Stomach (tissue), 19 donors: ENCODE measurements at places on chromosomes 11 and 22. TPM values are rescaled to one million over a fixed set of nuclear protein-coding genes. Genes with fewer than 3 reads are reported as not detected.
A peak's percentile ranks its signal among the peaks of the same experiment; 100 is the strongest.

The CDON gene
- total RNA-seq, result 45.5 TPM

GRCh38 chr11:43852057-43852636, 28.5 kb upstream of the ALKBH3 start:
- DNase-seq, result peak; percentile 62

DNA sequence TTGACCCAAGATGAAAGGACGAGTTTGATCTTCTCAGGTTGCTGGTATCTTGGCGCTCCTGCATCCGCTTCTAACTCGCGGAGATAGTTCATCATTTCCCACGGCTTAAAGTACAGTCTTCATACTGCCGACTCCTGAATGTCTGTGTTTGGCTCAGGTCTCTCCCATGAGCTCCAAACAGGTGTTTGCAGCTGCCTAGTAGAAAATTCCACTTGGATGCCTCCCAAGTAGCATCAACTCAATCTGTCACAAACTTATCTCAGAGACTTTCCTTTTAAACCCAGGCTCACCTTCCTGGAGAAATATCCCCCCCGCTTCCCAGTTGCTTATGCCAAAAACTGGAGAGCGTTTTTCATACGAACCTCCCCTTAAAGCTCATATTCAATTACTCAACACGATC, 986.5 kb downstream of the TBC1D22A start:
- DNase-seq, result no peak

- DNase-seq, result no peak
Observed at GRCh38 chr11:125407046-125407445, 89.0 kb downstream of the FEZ1 start.

The GALNT18 gene
- 2.3 TPM for total RNA-seq

The RNF141 gene
- total RNA-seq, result 22.5 TPM

The TSPAN32 gene
- not detected for total RNA-seq

The OR2AG2 gene
- total RNA-seq, result 0.55 TPM

The CD3G gene
- total RNA-seq, result 1.2 TPM

- no peak for DNase-seq
Observed at GRCh38 chr11:27166130-27166529, 125.5 kb downstream of the BBOX1 start.

DNA sequence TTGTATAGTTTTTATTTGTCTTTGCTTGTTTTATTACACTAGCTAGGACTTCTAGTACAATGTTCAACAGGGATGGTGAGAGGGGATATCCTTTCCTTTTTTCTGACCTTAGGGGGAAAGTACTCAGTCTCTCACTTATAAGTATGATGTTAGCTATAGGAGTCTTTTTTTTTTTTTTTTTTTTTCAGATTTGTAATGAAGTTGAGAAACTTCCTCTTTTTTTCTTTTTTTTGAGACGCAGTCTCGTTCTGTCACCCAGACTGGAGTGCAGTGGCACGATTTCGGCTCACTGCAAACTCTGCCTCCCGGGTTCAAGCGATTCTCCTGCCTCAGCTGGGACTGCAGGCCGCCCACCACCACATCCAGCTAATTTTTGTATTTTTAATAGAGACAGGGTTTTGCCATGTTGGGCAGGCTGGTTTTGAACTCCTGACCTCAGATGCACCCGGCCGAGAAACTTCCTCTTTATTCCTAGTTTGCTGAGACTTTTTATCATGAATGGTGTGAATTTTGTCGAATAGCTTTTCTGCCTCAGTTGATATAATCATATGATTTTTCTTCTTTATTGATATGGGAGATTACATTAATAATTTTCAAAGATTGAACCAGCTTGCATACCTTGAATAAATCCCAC, 10.9 kb downstream of the TRIM22 start:
- no peak for DNase-seq
